ENCODE measurements at places on chromosomes 4 and X. TPM values are rescaled to one million over a fixed set of nuclear protein-coding genes. Genes with fewer than 3 reads are reported as not detected.

The BEX2 gene
- total RNA-seq, result 110 TPM

DNA sequence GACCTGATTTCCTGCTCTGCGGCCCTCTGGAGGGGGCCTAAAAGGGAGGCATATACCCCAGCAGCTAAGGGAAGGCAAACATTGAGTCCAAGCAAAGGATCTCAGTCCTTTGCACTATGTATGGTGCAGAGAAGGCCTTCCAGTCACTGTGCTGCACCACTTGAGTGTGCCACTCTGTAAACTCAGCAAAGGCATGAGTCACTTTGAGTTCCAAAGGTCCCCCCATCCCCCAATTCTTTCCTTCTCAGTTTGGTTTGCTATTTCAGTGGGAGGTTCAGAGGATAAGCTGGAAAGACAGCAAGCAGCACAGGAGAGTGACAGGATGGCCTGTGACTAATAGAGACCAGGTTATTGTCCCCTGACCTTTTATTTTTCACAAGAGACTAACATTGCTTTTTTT lies 131.3 kb downstream of the FHDC1 start:
- no peak for DNase-seq

- no peak for DNase-seq
Observed at GRCh38 chrX:150201841-150202240, 161.3 kb upstream of the MAMLD1 start.

DNA sequence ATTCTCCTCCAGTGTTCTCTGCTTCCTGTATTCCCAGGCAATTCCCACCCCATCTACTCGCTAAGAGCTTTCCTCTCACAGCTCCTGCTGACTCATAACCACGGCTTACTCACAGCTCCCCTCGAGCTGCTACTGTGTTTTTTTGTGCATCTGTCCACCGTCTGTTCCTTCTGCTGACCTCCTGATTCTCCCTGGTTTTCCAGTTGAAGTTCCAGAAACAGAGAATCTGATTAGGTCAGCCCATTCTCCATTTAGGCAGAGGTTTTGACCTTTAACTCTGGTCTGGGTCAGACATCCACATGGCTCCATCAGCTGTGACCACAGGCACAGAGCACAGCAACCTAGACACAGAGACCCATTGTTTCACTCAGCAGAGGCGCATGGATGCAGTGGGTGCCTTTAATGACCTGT lies 5.5 kb upstream of the SMIM20 start:
- peak; percentile 46 for DNase-seq

GRCh38 chr4:78742300-78742699 lies 33.9 kb upstream of the BMP2K start:
- DNase-seq, result no peak

- DNase-seq, result no peak
Observed at GRCh38 chr4:142818476-142818875, 27.6 kb downstream of the INPP4B start.

All from frontal cortex (tissue), 4 donors.